ENCODE measurements at places on chromosomes 11 and 22.
A peak's percentile ranks its signal among the peaks of the same experiment; 100 is the strongest.

- no peak for DNase-seq
Measured at GRCh38 chr11:33375236-33375635, 118.1 kb downstream of the HIPK3 start.

DNA sequence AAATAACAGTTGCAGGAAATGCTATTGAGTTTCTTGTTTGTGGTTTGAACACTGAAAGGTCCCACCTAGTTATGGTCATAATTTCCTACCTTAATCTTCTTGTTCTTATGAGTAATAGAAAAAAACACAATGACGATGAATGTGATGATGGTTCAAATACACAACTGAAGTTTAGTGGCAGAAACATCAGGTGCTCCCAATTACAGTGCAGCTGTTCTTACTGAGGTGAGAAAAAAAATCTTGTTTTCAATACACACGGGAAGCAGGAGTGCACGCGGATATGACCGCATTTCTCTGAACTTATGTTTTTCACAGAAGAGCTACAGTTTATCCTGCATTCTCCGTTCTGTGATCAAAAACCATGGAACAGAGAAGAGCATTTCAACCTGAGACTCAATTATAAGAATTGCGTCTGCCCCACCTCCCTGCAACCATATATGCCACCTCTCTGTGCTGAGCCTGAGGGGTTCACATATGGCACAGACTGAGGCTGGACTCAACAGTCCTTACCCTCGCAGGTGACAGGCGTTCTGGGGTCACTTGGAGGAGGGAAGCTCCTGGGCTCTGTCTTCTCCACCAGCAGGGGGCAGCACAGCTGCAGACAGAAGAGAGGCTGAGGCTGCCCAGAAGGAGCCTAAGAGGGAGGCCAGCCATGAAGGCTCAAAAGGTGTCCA, 99.7 kb upstream of the IGLL5 start:
- peak; percentile 75 for DNase-seq

DNA sequence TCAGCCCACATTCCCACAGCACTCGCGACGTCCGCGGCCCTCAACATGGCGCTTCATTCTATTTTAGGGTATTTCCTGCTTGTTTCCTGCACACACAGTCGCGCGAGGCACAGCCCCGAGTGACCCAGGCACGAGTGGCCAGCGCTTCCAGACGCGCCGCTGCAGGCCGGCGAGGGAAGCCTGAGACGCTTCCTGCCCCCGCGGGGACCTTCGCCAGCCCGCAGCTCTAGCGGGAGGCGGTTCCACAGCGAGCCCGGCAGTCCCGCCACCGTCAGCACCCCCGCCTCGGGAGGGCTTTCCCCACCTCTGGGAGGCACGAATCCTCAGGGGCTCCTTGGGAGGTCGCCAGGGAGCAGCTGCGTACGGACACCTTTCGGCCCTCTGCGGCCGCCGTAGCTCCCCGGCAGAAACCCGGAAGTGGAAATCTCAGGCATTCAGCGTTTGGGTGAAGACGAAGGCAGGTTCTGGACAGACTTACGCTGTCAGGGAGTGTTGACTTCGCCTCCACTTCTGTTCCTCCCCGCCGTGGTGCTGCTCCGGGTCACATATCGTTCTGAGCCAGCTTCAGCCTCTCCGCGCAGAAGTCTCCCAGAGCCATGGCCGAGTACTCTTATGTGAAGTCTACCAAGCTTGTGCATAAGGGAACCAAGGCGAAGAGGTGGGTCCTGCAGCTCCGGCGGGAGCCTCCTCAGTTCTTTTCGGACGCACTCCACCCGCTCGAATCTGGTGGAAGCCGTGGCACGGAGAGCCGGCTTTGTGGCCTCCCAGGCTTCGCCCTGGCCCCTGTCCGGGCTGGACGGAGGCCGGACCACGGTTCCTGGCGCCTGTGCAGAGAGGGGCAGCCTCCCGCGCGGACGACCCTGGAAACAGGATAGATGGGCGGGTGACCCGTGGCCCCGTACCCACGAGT, 2925.9 kb upstream of the OR11H1 start:
- DNase-seq = no peak

DNA sequence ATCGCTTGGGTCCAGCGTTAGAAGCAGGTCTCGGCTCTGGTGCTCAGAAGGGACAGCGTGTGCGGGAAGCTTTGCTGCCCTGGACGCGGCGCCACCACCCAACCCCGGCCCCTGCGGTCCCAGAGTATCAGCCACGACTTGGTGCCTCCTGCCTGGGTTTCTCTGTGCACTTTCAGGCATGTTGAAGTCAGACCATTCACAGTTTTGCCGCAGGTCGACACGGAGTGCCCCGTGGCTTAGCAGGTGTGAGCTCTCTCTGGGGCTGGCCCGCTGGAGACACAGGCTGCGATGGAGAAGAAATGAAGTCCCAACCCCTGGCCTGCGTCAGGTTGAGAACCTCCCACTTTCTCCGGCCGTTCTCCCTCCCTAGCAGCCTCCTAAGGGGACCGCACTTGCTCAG, 494.5 kb downstream of the BRD1 start:
- DNase-seq = no peak

GRCh38 chr11:132943357-132943705, 589.0 kb downstream of the OPCML start:
- DNase-seq = no peak

- DNase-seq = no peak
Measured at GRCh38 chr11:112156956-112157766, 6.7 kb downstream of the IL18 start.

GRCh38 chr22:35589071-35589755, 27.9 kb downstream of the MB start:
- DNase-seq = no peak

- DNase-seq = no peak
Measured at GRCh38 chr11:123581651-123582399, 72.6 kb downstream of the SCN3B start.

- no peak for DNase-seq
Measured at GRCh38 chr11:78990261-78990660, 415.6 kb upstream of the NARS2 start.

DNA sequence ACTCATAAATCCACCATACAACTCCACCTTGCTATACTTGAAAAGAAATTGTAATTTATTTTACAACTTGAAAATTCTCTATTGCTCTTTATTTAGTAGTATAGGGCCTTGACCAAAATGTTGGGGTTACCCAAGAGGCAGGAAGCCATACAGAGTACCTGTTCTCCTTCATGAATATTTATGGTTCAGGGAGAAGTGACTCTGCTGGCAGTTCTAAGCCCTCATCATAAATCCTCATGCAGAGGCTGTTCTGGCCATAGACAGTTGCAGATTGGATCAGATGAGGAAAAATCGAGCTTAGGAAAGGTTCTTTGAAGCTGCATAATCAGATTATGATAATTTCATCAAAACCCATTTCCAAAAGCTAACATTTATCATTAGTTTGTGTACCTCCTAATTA, 449.4 kb upstream of the TENM4 start:
- DNase-seq = no peak

DNA sequence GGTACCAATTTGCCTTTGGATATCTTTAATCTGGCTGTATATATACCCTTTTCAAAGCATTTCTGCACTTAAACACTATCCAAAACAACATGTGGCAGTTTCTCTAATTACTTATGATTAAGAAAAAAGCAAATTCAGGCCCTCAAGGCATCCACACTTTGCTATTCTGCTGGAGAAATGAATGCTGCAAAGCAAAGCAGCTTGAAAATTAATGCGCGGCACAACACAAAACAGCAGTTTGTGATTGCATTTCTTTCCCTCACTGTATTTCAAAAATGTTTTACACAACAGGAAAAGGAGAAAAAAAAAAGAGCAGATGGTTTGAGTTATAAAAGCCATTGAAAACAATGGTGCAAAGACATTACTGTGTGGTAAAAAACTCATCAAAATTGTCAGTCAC, 738.4 kb upstream of the RAG2 start:
- no peak for DNase-seq

GRCh38 chr11:72091292-72091691, 10.6 kb downstream of the LRRC51 start:
- DNase-seq = peak; percentile 78

DNA sequence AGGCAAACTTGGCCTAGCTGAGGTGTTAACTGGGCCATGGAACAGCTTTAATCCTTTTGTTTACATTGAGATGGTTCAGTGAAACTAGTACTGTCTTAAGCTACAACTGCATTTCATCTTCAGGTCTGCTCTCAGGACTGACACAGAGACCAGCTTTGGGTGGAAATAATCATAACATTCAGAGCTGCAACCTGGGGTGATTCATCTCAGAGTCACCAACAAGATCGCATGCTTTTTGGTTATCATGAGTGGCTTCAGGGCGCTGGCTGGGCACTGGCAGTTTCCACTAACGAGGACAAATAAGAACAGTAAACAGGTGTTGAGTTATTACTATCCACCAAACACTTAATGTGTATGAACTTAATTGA, 60.9 kb upstream of the PAX6 start:
- no peak for DNase-seq

DNA sequence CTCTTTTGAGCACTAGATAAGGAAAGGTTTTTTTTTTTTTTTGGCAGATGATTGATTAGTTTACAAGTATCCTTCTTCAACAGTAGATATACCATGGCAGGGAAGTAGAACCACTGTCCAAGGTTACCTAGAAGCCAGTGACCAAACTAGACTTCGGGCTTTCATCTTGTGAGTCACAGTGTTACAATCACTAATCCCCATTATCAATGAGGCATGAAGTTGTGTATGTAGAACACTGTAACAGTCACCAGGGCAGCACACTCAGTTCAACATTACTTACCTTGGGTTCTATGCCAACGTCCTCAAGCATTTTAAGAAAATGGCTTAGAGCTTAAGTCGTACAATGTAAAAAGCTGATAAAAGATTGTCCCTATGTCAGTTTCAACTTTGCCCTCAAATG, 430.9 kb downstream of the ETS1 start:
- DNase-seq = no peak

GRCh38 chr11:22177186-22177585, 15.7 kb upstream of the ANO5 start:
- DNase-seq = no peak

GRCh38 chr22:20405931-20406685, 12.2 kb downstream of the ZNF74 start:
- no peak for DNase-seq

DNA sequence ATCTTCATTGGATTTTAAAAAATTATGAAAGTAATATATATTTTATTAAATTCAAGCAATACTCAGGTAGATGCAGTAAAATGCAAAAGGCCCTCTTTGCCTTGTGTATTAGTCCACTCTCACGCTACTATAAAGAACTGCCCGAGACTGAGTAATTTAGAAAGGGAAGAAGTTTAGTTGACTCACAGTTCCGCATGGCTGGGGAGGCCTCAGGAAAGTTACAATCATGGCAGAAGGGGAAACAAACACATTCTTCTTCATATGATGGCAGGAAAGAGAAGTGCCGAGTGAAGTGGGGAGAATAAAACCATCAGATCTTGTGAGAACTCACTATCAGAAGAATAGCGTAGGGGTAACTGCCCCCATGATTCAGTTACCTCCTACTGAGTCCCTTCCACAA, 130.8 kb downstream of the HIPK3 start:
- DNase-seq = peak; percentile 5

DNA sequence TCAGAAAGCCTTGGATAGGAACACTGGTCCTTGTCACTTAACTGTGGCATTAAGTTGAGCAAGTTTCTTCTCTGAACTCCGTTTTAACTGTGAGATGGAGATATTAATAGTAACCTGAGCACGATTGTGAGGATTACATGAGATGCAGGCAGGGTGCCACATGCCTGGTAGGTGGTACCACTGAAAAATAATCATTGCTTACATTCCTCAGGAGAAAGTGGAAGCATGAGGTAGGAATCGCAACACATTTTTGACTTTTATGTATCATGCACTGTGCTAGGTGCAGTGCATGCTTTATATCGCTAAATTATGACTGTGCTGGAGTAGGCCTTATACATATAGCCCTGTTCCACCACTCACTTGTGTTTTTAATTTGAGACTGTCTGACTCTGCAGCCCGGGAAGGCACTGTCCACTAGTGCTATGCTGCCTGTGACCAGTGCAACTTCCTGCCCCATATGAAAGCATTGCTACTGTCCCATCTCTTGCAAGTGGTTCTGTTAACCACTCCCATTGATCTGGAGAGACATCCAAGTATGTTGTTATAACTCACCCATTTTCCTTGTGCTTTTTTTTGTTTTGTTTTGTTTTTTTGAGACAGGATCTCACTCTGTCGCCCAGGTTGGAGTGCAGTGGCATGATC, 1.0 kb downstream of the UQCR10 start:
- DNase-seq = no peak

DNA sequence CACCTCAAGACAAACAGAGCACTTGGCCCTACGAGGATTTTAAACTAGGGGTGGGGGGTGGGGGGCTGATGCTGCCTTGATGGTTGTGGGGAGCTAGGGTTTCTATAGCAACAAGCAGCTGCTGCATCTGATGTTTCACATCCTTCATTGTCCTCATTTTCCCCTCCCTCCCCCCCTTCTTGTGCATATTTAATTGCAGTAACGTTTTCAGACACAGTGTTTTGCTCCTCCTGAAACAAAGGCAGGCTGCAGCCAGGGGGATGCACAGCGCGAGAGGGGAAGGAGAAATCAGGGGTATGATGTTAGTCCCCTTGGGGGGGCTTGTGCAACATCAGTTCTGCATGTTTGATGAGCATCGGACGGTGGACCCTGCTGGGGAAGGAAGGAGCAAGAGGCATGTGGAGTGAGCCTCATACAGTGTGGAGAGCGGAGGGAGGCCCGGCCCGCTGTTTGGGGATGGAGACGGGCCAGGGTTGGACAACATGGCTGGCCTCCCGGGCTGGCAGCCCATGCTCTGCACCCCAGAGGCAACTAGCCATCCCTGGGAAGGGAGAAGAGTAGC, 208.3 kb downstream of the CEP164 start:
- no peak for DNase-seq

GRCh38 chr22:46450931-46451561, 86.4 kb downstream of the CELSR1 start:
- DNase-seq = no peak

- DNase-seq = no peak
Measured at GRCh38 chr22:23913306-23913660, 19.1 kb downstream of the MIF start.

DNA sequence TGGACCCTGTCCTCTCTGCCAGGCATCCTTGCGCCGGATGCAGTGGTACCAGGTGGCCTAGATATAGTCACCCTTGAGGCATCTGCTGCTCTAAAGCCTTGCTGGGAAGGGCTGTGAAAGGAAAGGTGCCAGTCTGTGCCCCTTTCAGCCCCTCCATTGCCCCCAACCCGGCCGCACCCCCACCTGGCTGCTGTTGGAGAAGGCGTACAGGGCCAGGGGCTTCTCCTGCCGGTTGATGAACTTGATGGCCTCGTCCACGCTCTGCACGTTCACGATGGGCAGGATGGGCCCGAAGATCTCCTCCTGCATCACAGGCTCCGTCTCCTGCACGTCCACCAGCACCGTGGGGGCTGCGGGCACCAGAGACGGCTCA, 10.2 kb downstream of the ALDH3B2 start:
- DNase-seq = no peak

Measured in CD4-positive, alpha-beta T cell treated with Interleukin-10 for 1 hour (primary cell).